CD4-positive, alpha-beta memory T cell (primary cell): ENCODE measurements at places on chromosomes 16 and 17. TPM values are rescaled to one million over a fixed set of nuclear protein-coding genes. Genes with fewer than 3 reads are reported as not detected.

GRCh38 chr17:50542795-50543774 lies 3.9 kb upstream of the SPATA20 start:
- DNase-seq, result no peak
- peaks cover 26% of the 10 kb centered on the region for H3K4me1 ChIP-seq
- no peaks in the 10 kb centered on the region for H3K36me3 ChIP-seq
- no peaks in the 10 kb centered on the region for H3K27me3 ChIP-seq
- H3K4me3 ChIP-seq, result no peak overlapping the region
- no peak overlapping the region for H3K27ac ChIP-seq

Gene GPR179
- total RNA-seq, result 0.19 TPM

GRCh38 chr16:71338193-71338592 lies 20.3 kb upstream of the CALB2 start:
- no peaks in the 10 kb centered on the region for H3K36me3 ChIP-seq
- no peak for DNase-seq

Gene CCL14
- total RNA-seq, result not detected

DNA sequence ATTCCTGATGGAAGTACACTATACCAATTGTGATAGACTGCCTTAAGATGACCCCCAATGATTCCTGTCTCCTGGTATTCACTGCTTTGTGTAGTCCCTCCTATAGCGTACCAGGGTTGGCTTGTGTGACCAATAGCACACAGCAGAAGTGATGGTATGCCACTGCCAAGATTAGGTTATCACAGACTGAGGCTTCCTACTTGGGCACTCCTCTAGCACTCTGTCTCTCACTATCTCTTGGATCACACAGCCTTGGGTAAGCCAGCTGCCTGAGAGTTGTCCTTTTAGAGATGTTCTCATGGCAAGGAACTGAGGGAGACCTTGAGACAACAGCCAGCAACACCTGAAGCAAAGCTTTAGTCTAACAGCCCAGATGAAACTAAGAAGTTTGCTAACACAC lies 12.7 kb upstream of the AMFR start:
- no peaks in the 10 kb centered on the region for H3K4me1 ChIP-seq
- no peak overlapping the region for H3K27ac ChIP-seq
- peaks cover 19% of the 10 kb centered on the region for H3K36me3 ChIP-seq
- no peak overlapping the region for H3K4me3 ChIP-seq

Gene ERBB2
- 4.5 TPM for total RNA-seq

DNA sequence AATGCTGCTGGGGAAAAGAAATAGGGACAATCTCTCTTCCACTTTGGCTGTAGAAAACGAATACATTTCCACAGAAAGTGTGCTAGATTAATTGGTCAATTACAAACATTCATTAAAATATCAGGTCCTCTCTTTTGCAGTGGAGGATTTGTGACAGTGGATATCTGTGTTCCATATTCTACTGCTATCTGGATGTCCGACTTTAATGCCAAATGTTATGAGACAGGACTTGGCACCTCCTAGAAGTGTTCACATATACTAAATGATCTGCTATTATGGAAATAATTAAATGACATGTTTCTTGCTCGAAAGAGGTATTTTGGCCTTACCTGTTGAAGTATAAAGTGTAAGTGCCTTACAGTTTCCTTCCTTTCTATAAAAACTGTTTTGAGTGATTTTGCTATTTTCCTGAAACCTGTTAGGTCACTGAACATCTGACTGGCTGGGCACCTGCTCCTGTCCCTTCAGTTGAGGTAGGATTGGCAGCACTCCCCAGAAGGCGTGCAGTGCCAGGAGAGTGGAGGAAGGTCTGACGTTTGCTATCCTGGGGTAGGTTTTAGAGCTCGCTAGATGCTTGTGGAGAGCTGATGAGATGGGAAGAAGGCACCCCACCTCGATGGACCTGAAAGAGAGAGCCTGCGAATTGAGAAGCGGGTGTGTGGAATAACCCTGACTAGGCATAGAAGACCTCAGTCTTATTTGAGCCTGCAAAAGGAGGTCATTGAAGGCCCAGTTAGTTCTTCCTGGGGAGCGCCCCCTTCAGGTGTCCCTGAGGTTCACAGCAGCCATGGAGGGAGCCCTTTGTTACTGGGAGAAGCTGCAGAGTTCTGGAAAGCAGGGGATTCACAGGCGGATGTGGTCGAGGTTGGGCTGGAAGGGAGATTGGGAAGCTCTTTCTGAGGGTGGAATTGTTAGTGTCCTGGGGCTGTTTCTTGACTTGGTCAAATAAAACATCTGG lies 159.4 kb upstream of the ZNF267 start:
- H3K36me3 ChIP-seq, result peaks cover 4% of the 10 kb centered on the region
- H3K4me3 ChIP-seq, result peak overlapping the region; percentile 87
- peak overlapping the region; percentile 91 for H3K27ac ChIP-seq
- H3K27me3 ChIP-seq, result no peaks in the 10 kb centered on the region
- H3K4me1 ChIP-seq, result peaks cover 30% of the 10 kb centered on the region
- no peak for DNase-seq

DNA sequence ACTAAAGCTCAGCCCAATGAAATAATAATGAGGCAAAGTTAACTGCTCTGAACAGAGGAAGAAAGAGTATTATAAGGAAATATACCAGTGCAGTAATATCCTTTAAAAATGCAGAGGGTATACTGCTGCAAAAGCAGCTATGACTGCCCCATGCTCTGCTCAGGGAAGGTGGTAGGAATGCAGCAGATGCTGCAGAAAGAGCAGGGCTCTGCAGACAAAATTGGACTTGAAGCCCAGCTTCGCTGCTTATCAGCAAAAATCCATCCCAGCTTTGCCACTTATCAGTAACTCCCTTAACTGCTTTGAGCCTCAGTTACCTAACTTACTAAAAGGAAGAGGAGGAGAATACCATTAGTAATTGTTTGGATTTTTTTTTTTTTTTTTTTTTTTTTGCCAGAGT lies 533.8 kb upstream of the CDH5 start:
- no peak overlapping the region for H3K4me3 ChIP-seq
- no peak for DNase-seq
- no peak overlapping the region for H3K27ac ChIP-seq

Gene FOXL1
- not detected for total RNA-seq

Gene CSH1
- not detected for total RNA-seq

DNA sequence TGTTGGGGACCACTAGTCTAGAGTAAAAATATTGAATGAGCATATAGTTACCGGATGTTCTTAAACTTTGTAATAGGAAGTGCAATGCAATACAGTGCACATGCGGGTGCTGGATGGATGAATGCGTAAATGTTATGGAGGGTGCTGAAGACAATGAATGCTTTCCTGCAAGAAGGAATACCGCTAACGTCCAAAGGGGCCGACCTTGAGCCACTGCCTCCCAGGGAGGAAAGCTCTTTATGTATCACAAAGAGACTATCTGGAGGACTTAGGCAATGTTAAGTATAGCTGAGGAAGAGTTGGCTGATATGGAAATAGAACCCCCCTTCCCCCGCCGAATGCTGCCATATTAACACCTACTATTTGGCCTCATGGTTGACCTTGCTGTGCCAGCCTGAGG lies 27.5 kb upstream of the SHCBP1 start:
- no peak for DNase-seq
- no peaks in the 10 kb centered on the region for H3K27me3 ChIP-seq
- no peak overlapping the region for H3K27ac ChIP-seq
- no peaks in the 10 kb centered on the region for H3K36me3 ChIP-seq
- H3K4me3 ChIP-seq, result no peak overlapping the region
- H3K4me1 ChIP-seq, result no peaks in the 10 kb centered on the region

- H3K4me3 ChIP-seq, result no peak overlapping the region
- H3K27me3 ChIP-seq, result no peaks in the 10 kb centered on the region
- no peak for DNase-seq
- H3K36me3 ChIP-seq, result no peaks in the 10 kb centered on the region
- H3K27ac ChIP-seq, result no peak overlapping the region
- H3K4me1 ChIP-seq, result peaks cover 21% of the 10 kb centered on the region
Observed at GRCh38 chr17:19302791-19303331, 59.7 kb downstream of the B9D1 start.

GRCh38 chr16:89268987-89269735 lies 51.7 kb downstream of the ZNF778 start:
- no peaks in the 10 kb centered on the region for H3K4me1 ChIP-seq
- H3K36me3 ChIP-seq, result peaks cover 56% of the 10 kb centered on the region
- no peak for DNase-seq
- H3K27ac ChIP-seq, result no peak overlapping the region
- no peaks in the 10 kb centered on the region for H3K27me3 ChIP-seq

DNA sequence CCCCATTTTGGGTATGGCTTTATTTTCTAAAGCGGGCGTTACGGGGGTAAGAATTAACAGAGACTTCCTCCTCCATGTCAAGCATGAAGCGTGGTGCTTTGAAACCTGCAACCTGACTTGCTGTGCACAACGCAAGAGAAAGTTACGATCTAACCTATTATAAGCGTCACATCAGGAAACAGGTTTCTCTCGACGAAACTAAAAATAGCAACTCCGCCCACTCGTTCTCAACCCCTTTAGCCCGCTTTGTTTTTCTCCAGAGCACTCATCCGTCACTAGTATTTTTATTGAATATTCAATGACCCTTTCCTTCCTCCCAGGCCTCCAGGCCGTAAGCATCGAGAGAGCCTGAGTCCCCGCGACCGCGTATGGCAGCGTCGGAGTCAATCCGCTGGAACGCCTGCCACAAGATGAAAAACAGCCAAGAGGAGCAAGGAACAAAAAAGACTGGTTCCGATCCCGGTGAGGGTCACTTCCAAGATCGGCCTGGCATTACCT lies 555 bp downstream of the NUP88 start:
- peak; percentile 79 for DNase-seq
- H3K27me3 ChIP-seq, result no peaks in the 10 kb centered on the region

Gene HSF5
- total RNA-seq, result 2.1 TPM

Gene CNTNAP4
- total RNA-seq, result not detected

Gene ADORA2B
- total RNA-seq, result 0.23 TPM

GRCh38 chr17:64095144-64095882 lies 34.6 kb downstream of the ERN1 start:
- peaks cover 63% of the 10 kb centered on the region for H3K4me1 ChIP-seq
- H3K27me3 ChIP-seq, result no peaks in the 10 kb centered on the region
- no peak overlapping the region for H3K4me3 ChIP-seq
